Activated naive CD4-positive, alpha-beta T cell treated with anti-CD3 and anti-CD28 coated beads, Interleukin-2, amount 10 ng/mL, durations not matched to agents 7 days and 5 days (primary cell): ENCODE measurements at places on chromosomes 11 and 22.

GRCh38 chr11:94328587-94329080, 24.3 kb downstream of the IZUMO1R start:
- H3K27me3 ChIP-seq: no peaks in the 10 kb centered on the region
- H3K4me1 ChIP-seq: no peaks in the 10 kb centered on the region
- no peak overlapping the region for H3K4me3 ChIP-seq
- no peak overlapping the region for H3K27ac ChIP-seq

DNA sequence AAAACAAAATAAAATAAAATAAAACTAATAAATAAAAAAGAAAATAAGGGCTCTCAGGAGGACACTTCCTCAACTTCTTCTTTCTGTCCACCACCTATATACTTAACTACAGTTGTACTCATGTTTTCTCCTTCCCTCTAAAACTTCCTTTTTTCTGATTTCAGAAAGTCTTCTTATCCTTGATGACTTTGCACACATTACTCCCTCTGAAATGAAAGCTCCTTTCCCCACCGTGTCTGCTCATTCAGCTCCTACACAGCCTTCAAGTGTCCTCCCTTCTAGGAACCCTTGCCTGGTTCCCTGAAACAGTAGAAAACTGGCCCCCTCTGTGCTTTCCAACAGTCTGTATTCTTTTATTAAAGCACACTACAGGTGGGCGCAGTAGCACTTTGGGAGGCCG, 18.3 kb upstream of the DDX17 start:
- H3K36me3 ChIP-seq: no peaks in the 10 kb centered on the region
- peaks cover 4% of the 10 kb centered on the region for H3K4me1 ChIP-seq
- no peak overlapping the region for H3K4me3 ChIP-seq
- no peaks in the 10 kb centered on the region for H3K27me3 ChIP-seq

DNA sequence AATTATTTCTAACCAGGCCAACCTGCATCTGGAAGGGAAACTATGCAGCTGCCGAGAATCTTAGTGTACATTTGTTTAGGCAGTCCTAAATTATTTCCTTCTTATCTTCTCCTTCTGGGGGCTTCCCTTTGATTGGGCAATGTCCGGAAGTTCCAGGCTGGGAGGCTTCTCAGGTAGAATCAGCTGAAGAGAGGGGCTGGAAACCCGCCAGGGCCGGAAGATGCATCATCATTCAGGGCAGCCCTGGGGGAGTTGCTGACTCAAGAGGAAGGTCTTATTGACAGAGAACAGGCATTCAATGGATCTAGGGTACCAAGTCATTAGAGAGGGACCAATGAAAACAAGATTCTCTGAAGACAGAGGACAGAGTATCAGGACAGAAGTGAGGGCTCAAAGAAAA, 150.7 kb downstream of the BLID start:
- no peaks in the 10 kb centered on the region for H3K27me3 ChIP-seq
- H3K27ac ChIP-seq: no peak overlapping the region
- H3K36me3 ChIP-seq: no peaks in the 10 kb centered on the region
- DNase-seq: no peak
- H3K4me1 ChIP-seq: peaks cover 2% of the 10 kb centered on the region

- H3K4me1 ChIP-seq: peaks cover 18% of the 10 kb centered on the region
- H3K36me3 ChIP-seq: peaks cover 2% of the 10 kb centered on the region
- no peak overlapping the region for H3K27ac ChIP-seq
- no peak for DNase-seq
- H3K27me3 ChIP-seq: peaks cover 21% of the 10 kb centered on the region
These were observed 120.3 kb upstream of the ZC3H12C start for GRCh38 chr11:109972939-109973338.

- no peak overlapping the region for H3K27ac ChIP-seq
- H3K27me3 ChIP-seq: no peaks in the 10 kb centered on the region
- no peak overlapping the region for H3K4me3 ChIP-seq
- no peaks in the 10 kb centered on the region for H3K4me1 ChIP-seq
- no peak for DNase-seq
These were observed 43.8 kb downstream of the KCNQ1OT1 start for GRCh38 chr11:2655834-2656622.

DNA sequence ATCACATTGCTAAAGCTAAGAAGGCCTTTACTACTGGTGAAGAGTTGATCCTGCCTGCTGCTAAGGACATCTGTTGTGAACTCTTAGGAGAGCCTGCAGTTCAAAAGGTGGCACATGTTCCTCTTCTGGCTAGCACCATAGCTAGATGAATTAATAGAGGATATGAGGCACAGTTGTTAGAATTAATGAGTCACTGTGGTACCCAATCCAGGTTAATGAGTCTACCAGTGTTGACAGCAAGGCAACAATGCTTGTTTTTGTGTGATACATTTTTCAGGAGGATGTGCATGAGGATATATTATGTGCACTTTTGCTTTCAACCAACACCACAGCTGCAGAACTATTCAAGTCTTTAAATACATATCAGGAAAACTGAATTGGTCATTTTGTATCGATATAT, 12.0 kb downstream of the C11orf58 start:
- H3K27ac ChIP-seq: no peak overlapping the region
- H3K4me3 ChIP-seq: no peak overlapping the region
- peaks cover 7% of the 10 kb centered on the region for H3K4me1 ChIP-seq
- no peak for DNase-seq

DNA sequence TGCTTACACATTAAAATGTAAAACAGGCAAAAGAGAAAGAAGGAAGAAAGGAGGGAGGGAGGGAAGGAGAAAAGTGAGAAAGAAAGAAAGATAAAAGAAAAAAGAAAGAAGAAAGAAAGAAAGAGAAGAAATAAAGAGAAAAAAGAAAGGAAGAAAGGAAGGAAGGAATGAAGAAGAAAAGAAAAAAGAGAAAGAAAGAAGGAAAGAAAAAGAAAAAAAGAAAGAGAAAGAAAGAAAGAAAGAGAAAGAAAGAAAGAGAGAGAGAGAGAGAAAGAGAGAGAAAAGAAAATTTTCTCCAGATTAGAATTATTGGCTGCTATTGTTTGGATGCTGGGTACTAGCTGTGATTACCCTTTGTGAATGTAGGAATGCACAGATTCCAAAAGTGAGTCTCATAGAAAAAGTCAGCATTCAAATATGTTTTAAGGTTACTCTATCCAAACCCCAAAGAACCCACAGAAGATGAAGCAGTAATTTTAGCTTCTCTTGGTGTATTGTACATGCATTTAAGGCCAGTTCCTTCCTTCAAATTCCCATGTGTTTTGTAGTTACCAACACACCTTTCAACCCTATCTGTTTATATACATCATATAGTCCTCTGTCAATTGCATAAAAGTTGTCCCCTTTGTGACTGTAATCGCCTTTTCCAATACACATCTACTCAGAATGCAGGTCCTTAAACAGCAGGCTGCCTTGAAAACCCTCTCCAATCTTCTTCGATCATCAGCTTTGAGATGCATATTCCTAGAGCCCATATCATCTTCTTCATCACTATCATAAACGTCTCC, 789 bp upstream of the FAM111A start:
- H3K27me3 ChIP-seq: no peaks in the 10 kb centered on the region
- H3K27ac ChIP-seq: peak overlapping the region; percentile 97
- DNase-seq: no peak
- H3K4me1 ChIP-seq: peaks cover 54% of the 10 kb centered on the region
- H3K4me3 ChIP-seq: peak overlapping the region; percentile 90

DNA sequence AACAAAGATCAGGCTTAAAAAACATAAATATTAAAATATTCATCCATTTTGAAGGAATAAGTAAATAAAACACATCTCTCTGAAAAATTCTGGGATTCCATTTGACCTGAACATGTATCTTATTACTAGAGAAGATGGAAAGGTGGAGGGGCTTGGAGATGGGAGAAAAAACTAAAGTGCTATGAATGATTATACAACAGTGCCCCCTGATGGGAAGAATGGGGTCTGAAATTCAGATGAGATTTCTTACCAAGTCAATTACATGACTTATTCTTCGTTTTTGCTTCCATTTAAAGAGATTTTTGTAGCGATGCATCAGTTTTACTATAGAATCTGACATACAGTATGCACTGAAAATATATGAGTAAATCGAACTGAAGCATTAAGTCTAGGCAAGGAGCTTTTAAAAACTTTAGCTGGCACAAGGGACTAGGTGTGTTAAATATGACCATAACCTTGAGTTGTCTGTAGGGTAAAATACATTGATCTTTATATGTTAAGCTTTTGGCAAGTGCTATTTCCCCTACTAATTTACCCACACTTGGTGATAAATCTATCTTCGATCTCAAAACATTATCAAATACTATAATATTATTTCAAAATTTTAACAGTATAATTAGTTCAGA, 718.8 kb downstream of the CNTN5 start:
- H3K4me1 ChIP-seq: no peaks in the 10 kb centered on the region
- H3K4me3 ChIP-seq: no peak overlapping the region
- no peak overlapping the region for H3K27ac ChIP-seq
- H3K36me3 ChIP-seq: no peaks in the 10 kb centered on the region
- no peak for DNase-seq
- no peaks in the 10 kb centered on the region for H3K27me3 ChIP-seq

DNA sequence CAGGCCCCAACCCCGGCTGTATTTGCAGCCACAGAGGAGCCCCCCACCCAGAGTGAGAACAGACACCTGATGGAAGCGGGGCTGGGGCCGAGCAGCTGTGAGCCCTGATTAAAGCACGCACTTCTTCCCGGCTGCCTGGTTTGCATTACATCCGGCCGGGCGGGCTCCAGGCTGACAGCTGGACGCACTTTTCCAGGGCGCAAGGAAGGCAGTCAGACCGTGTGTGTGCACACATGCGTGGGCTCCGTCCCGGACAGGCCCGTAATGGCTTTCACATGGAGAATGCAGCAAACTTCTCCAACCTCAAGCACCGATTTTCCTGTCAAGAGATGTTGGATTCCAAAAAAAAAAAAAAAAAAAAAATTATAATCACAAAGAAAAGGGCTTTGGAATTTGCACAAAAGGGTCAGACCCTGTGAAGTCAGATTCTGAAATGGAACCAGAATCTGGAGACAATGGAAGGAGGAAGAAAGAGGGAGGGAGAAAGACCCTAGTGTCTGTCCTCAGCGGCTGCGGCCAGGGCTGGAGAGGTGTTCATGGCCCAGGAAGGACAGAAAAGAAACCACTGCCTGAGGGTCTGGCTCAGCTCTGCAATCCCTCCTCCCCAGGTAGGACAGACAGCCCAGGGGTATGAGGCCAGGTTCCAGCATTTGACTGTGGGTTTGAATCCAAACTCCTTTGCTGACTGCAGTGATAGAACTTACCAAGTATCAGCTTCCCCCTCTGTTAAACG, 365.5 kb downstream of the MN1 start:
- H3K4me1 ChIP-seq: no peaks in the 10 kb centered on the region
- H3K4me3 ChIP-seq: no peak overlapping the region
- no peak overlapping the region for H3K27ac ChIP-seq
- H3K36me3 ChIP-seq: no peaks in the 10 kb centered on the region
- peaks cover 3% of the 10 kb centered on the region for H3K27me3 ChIP-seq
- DNase-seq: no peak

GRCh38 chr11:58739725-58740430, 8.1 kb upstream of the GLYAT start:
- no peak overlapping the region for H3K27ac ChIP-seq
- no peak for DNase-seq
- H3K27me3 ChIP-seq: peaks cover 4% of the 10 kb centered on the region
- H3K4me1 ChIP-seq: peaks cover 11% of the 10 kb centered on the region
- no peak overlapping the region for H3K4me3 ChIP-seq

DNA sequence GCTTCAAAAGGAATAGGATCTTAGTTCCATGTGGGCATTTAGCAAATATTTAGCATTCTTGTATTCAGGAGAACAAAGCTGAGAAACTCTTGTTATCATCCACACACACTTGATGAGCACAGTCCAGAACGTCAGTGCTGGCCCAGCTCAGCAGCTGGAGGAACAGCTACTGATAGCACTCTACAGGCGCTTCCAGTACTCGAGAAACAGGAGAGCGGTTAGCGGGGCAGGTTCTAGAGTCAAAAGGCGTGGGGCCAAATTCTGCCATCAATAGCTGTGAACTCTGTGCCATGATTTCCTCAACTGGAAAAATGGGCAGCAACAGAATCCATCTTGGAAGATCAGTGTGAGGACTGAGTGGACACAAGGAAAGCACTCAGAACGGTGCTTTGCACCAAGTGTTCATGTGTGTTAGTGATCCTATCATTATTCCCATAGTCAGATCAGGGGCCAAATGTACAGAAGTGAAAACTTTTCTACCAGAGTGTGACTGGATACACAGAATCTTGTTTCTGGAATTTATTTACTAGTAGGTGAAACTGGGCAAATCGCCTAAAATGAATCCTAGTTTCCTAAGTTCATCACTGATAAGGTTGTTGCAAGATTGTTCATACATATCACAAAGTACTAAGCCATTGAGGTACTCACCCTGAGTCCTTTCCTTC, 3.2 kb downstream of the JOSD1 start:
- H3K27ac ChIP-seq: peak overlapping the region; percentile 93
- H3K4me3 ChIP-seq: peak overlapping the region; percentile 58
- peaks cover 63% of the 10 kb centered on the region for H3K4me1 ChIP-seq
- H3K36me3 ChIP-seq: peaks cover 48% of the 10 kb centered on the region
- no peak for DNase-seq

DNA sequence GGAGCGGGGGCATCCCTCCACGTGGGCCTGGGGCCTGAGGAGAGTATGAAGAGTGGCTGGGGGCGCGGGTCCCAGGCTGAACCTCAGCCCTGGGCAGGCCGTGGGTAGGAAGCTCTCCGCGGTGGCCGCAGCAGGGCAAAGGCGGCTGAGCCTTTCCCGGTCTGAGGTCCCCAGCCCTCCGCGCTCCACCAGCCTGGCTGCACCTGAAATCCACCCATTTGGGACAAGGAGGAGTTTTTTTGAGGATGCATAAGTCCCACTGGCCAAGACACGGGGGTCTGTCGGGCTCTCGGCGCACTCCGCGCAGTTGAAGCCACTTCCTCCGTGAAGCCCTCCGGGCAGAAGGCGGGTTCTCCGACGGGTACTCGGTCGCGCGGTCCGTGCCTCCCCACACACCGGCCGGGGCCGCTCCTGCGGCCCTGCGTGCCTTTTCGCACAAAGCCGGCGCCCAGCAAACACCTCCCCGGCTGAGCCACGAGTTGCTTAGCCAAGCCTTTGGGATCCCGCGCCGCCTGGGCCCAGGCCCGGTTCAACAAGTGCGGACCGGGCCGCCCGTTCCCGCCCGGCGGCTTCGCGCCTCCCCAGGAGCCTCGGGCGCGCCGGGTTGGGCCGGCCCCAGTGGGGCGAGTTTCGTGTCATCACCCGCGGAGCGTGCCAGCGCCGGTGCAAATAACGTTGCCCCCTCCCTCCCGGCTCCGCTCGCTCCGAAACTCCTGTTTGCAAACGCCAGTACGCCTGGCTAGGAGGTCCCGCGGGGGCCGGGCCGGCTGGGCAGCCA, 666 bp upstream of the OVOL1 start:
- H3K27ac ChIP-seq: no peak overlapping the region
- H3K4me1 ChIP-seq: peaks cover 51% of the 10 kb centered on the region
- no peak for DNase-seq
- peak overlapping the region; percentile 27 for H3K4me3 ChIP-seq

- peaks cover 13% of the 10 kb centered on the region for H3K4me1 ChIP-seq
- H3K36me3 ChIP-seq: peaks cover 9% of the 10 kb centered on the region
- no peak overlapping the region for H3K27ac ChIP-seq
- H3K4me3 ChIP-seq: no peak overlapping the region
These were observed 223.4 kb downstream of the FAM76B start for GRCh38 chr11:95566211-95566610.

DNA sequence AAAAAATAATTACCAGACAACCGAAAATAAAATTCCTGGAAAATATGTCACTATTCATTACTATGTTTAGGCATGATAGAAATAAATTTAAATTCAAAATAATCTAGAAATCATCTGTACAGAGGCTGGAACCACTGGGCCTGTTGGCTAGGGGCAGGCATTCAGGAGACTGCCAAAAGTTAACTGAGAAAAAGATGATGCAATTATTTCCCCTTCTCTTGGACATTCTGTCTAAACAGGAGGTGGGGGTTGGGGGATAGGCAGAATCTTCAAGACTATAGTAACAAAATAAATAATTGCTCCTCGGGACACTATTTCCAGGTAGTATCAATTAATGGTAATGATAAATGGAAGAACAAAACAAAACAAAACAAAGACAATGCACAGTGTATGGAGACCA, 14.1 kb downstream of the BTBD10 start:
- H3K27ac ChIP-seq: no peak overlapping the region
- peaks cover 21% of the 10 kb centered on the region for H3K36me3 ChIP-seq
- no peak overlapping the region for H3K4me3 ChIP-seq
